AG04450 (cell line): ENCODE measurements at places on chromosomes 2 and 18.

DNA sequence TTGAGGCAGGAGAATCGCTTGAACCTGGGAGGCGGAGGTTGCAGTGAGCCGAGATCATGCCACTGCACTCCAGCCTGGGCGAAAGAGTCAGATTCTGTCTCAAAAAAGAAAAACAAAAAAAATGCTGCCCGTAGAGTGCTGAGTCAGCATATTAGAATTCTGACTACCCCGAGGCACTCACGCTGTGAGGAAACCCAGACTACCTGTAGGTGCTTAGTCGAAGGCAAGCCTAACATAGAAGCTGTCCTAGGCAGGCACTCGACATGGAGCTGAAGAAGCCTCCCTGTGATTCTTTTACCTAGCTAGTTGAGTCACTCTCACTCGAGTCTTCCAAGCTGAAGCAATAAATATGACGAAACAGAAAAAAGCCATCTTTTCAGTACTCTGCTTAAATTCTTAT is 1323.2 kb upstream of the DDX18 start:
- DNase-seq = no peak

GRCh38 chr2:239312741-239313667 is 87.8 kb downstream of the HDAC4 start:
- no peak for DNase-seq

DNA sequence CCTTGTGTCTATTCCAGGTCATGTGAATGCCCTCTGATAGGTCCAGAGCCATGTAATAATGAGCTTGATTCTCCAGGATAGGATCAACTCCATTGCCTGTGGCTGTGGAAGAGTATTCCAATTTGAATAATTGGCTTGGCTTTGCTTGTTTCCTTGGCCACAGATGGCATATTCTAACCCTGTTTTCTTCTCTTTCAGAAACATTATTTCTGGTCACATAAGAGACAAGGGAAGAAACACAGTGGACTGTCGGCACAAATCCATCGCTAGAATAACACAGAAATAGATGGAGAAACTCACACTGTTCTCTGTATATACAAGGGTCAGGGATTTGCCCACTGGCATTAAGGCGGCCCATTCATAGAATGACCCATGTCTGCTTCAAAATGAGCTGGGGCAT is 278.4 kb upstream of the CCDC68 start:
- no peak for DNase-seq

DNA sequence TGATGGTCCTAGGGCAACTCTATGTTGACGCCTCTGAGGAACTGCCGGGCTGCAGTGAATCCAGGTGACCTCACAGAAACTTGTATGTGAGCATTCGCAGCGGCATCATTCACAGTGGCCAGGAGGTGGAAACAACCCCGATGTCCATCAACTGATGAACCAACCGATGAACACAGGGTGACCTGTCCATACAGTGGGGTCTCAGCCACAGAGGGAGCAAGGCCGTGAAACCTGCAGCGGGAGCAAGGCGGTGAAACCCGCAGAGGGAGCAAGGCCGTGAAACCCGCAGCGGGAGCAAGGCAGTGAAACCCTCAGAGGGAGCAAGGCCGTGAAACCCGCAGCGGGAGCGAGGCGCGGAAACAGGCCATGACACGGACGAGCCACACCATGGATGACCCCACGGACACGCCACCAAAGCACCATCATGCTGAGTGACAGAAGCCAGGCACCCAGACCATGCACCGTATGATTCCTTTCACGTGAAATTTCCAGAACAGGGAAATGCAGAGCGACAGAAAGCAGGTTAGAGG is 63.0 kb downstream of the PARD6G start:
- no peak for DNase-seq

- DNase-seq = no peak
Measured at GRCh38 chr2:68423966-68424650, 43.0 kb downstream of the FBXO48 start.

DNA sequence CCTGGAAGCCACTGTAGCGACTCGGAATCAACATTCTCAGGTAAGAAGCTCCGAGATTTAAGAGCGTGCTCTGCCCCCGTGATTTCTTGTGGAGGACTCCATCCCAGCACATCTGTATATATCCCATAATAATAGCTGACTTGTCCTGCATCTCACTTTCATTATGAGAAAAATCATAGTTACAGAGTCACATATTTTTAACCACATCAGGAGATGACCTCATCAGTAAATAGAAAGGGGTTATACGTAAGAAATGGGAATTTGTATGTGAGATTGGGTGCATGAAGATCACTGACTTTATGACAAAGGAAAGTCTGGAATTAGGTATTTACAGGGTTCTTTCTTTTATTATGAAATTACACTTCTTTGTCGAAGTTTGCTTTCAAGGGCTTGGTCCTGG is 16.4 kb upstream of the TMEM18 start:
- DNase-seq = no peak

- peak; percentile 55 for DNase-seq
Measured at GRCh38 chr2:235238537-235238936, 255.3 kb upstream of the AGAP1 start.

DNA sequence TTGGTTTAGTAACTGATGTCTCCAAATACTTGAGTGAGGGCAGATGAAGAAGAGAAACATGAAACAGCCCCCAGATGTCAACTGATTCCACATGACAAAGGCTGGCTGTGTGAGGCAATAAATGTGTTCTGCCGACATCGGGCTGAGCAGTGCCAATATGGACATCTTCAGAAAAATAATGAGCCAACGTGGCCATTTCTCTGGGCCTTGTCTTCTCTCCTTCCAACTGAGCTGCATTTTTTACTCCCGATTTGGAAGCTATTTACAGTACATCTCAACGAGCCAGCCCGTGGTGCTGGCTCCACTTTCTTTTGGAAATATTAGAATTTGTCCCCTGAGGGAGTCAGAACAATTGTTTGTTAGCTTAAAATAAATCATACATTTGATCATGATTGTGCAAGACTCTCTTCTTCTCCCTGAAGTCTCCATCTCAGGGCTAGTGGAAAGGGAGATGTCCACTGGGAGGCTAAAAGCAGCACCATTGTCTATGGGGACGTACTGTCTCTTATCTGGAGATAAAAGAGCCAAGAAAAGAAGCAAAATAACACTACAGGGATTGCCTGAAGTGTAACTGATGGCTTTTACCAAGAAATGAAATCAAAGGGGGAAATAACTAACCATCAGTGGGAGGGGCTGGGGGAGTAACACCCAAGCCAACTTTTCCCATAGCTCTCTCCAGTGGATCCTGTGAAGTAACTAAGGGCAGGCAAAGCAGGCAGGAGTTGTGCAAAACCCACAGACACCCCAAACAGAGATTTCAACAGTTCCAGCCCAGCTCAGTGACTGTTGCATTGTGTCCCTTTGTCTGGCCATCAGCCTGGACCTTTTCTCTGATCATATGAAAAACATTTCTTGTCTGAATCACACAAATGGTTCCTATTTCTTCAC is 114.8 kb downstream of the RDH14 start:
- no peak for DNase-seq

DNA sequence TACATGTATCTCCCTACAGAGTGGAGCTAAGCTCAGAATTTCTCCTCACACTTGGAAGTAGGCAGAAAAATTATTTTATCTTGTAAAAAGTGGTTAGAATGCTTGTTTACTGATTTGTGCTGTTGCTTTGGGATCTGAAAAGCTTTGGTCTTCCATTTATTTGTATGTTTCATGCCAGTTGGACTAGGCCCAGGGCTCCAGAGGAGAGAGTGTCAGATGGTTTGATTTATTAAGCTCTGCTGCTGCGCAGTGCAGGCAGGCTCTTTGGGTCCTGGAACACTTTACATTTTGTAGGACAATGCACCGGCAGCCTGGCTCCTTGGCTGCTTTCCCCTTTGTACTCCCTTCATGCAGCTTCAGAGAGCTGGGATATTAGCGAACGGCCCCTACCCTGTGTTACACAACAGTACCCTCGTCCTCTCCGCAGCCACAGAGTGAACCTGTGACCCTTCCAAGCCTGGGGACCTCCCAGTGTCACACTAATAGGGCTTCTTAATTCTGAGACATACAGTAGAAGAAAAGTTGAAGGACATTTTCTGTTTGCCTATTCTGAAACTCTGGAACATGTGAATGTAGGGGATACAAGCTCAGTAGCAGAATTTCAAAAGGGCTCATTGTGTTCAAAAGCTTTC is 56.7 kb upstream of the EML6 start:
- DNase-seq = no peak

DNA sequence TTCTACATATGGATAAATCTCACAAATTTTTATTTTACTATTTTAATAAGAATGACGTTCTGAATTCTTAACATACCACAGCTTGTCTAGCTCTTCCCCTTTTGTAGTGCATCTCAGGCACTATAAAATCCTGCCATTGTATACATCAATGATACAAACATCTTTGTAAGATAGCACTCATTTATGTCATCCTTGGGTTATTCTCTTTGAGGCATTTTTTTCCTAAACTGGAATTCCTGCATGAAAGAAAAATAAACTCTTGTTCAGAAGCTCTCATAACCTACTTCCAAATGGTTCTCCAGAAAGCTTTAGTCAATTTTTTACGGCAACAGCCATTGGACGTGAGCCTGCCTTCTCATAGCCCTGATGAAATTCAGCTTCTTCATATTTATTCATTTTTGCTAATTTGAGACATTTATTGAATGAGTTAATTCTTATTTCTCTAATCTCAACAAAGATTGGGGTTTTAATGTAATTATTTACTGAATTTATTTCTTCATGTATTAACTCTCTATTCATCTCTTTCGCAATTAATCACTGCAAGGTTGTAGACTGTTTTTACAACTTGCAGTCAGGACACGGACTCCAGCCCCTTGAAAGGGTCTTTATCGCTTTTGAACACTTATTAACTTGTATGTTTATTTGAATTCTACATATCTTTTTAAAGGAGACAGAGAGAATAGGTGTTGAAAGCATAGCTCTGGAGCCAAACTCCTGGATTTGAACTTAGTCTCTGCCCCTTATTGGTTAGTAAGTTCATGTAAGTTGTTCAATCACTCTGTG is 57.6 kb upstream of the PARD3B start:
- no peak for DNase-seq

- no peak for DNase-seq
Measured at GRCh38 chr2:82158150-82158549, 1853.6 kb upstream of the LRRTM1 start.

- no peak for DNase-seq
Measured at GRCh38 chr2:241072553-241073165, 29.4 kb downstream of the MTERF4 start.

- no peak for DNase-seq
Measured at GRCh38 chr2:211237586-211238275, 681.3 kb downstream of the CPS1 start.

GRCh38 chr2:226338825-226339224 is 460.8 kb downstream of the IRS1 start:
- no peak for DNase-seq

GRCh38 chr18:44602380-44602779 is 78.3 kb upstream of the SETBP1 start:
- DNase-seq = no peak

DNA sequence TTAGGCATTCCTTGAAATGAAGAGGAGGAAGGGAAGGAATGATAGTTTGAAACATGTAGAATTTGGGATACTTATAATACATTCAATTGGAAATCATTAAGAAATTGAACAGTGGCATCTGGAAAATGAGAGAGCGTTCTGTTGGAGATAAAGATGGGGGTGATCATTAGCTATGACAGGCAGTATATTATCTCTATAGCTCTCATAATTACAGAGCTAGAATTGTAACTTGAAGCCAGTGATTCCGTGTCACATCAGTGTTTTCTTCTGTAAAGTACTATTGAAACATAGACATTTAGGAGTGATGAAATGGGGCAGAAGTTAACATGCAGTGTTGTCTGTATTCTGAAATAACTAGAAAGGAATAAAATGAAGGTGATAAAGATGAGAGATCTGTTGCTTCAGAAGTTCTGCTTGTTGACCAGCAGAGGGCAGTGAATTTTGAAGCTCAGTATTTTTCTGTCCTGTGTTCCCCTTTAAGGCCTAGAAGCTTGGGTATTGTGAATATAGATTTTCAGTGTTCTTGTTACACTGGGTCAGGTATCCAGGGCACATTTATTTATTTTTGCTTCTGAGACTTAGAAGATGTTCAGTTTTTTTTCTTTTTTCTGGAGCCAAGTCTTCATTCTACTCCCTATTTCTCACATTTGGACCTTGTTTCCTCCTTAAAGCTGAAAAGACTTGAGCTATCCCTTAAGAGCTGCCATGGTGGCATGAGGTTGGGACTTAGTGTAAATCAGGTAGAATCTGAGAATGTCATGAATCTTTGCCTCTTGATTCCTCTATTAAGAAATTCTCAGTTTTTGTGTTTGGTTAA is 157.4 kb downstream of the TAF4B start:
- DNase-seq = no peak

GRCh38 chr18:44503854-44504253 is 176.8 kb upstream of the SETBP1 start:
- no peak for DNase-seq

GRCh38 chr2:38483776-38484501 is 106.9 kb upstream of the ATL2 start:
- DNase-seq = no peak

DNA sequence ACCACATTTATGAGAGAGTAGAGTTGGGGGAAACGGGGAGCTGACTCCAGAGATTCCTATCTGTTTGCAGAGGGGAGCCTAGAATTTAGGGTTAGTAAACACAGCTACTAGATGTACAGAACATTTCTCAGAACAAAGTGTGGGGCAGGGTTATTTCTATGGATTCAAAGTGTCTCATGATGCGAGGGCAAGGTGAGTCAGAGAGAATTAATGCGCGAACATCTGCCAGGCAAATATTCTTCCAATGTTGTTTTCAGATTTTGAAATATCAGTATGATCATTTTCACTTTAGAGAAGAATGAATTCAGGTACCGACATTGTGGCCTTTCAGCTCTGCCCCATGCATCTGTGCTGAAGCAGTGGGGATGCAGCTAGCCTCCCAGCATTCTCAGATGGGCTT is 2.0 kb upstream of the DSEL start:
- no peak for DNase-seq

DNA sequence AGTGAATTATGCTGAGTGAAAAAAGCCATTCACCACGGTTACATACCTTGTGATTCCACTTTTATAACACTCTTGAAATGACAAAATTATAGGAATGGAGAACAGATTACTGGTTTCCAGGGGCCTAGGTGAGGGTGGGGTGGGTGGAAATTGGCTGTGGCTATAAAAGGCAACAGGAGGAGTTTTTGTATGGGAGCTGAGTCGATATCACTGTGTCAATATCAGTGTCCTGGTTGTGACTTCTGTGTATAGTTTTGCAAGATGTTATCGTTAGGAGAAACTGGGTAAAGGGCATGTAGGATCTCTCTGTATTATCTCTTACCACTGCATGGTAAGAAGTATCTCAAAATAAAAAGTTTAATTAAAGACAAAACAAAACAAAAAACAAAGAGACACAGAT is 84.3 kb downstream of the EDAR start:
- no peak for DNase-seq

- peak; percentile 93 for DNase-seq
Measured at GRCh38 chr2:207311316-207312005, 145.7 kb upstream of the KLF7 start.

GRCh38 chr2:50746526-50746925 is 285.4 kb downstream of the NRXN1 start:
- DNase-seq = no peak

DNA sequence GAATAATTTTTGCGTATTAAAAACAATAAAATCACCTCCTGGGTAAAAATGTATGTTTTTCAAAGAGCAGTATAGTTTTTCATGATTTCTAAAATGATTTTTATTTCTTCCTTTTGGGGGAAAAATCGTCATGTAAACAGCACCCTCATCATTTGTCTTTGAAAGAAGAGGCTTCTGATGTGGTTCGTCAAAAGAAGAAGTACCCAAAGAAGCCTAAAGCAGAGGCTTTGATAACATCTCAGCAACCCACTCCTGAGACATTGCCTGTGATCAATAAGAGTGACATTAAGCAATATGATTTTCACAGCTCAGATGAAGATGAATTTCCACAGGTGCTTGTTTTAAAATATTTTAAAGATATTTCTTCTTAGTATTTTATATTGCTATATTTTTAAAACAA is 110.2 kb upstream of the KIF5C start:
- DNase-seq = no peak
